ENCODE measurements at places on chromosomes 11 and 22. TPM values are rescaled to one million over a fixed set of nuclear protein-coding genes. Genes with fewer than 3 reads are reported as not detected.
A peak's percentile ranks its signal among the peaks of the same experiment; 100 is the strongest.

AGBL2 gene
- 3.6 TPM for total RNA-seq

DNA sequence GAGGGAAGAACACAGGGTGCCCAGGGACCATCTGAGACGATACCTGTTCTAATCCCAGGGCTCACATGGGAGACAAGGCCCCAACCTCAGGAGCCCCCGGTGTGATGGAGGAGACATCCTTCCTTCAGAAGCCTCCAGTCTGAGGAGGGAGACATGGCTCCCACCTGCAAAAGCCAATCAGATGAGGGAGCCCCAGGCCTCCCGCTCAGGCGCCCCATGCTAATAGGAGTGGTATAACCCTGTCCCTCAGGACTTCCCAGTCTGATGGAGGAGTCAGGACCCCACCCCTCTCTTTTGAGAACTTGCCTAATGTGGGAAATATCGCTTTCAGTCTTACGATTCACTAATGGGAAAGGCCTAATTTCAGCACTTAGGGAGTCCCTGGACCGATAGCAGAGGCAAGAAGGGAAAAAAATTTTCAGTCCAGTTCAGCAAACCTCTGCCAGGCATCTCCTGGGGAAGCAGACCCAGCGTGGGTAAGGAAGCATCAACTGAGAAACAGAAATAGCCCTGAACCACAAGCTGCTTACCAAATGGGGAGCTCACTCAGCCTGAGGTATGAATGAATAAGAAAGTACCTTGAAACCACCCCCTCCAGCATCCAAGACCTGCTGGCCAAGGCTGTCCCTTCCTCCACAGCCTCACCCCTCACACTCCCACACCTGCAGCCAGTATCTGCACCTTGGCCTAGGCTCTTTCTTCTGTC is 5.9 kb downstream of the ARRB1 start:
- H3K4me3 ChIP-seq: no peak overlapping the region
- no peaks in the 10 kb centered on the region for H3K27me3 ChIP-seq
- peak overlapping the region; percentile 68 for H3K27ac ChIP-seq
- peaks cover 71% of the 10 kb centered on the region for H3K4me1 ChIP-seq

- H3K27me3 ChIP-seq: no peaks in the 10 kb centered on the region
- DNase-seq: no peak
- no peak overlapping the region for H3K27ac ChIP-seq
Measured at GRCh38 chr11:117908109-117908895, 20.9 kb downstream of the TMPRSS13 start.

DNA sequence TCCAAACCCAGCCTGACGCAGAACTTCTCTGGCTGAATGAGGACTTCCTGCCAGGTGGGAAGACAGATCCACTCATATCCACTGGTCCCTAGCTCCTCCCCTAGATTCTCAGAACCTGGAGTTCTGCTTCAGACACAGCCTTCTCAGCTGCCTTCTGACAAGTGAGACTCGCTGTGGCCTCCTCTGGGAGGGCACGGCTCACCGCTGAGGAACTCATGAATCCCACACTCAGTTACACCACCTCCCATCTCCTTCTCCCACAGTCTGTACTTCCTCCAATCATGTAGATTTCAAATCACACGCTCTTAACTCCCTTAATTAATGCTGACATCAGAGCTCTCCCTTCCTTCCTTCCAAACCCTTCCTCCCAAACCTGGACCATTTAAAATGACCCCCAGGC is 86.4 kb upstream of the TMEM45B start:
- H3K4me1 ChIP-seq: no peaks in the 10 kb centered on the region
- H3K36me3 ChIP-seq: no peaks in the 10 kb centered on the region
- H3K4me3 ChIP-seq: no peak overlapping the region
- H3K27ac ChIP-seq: no peak overlapping the region
- DNase-seq: no peak
- H3K27me3 ChIP-seq: no peaks in the 10 kb centered on the region

- no peaks in the 10 kb centered on the region for H3K4me1 ChIP-seq
- H3K27ac ChIP-seq: no peak overlapping the region
- H3K36me3 ChIP-seq: no peaks in the 10 kb centered on the region
- no peaks in the 10 kb centered on the region for H3K27me3 ChIP-seq
- H3K4me3 ChIP-seq: no peak overlapping the region
Measured at GRCh38 chr11:103281301-103281700, 172.1 kb downstream of the DYNC2H1 start.

- peaks cover 17% of the 10 kb centered on the region for H3K4me1 ChIP-seq
- no peaks in the 10 kb centered on the region for H3K36me3 ChIP-seq
- DNase-seq: peak; percentile 84
Measured at GRCh38 chr11:65540290-65541092, 15.6 kb downstream of the SCYL1 start.

- no peak overlapping the region for H3K27ac ChIP-seq
- no peaks in the 10 kb centered on the region for H3K27me3 ChIP-seq
- DNase-seq: no peak
- H3K4me1 ChIP-seq: no peaks in the 10 kb centered on the region
- no peak overlapping the region for H3K4me3 ChIP-seq
- no peaks in the 10 kb centered on the region for H3K36me3 ChIP-seq
Measured at GRCh38 chr22:49748514-49748913, 79.2 kb downstream of the BRD1 start.

- H3K27ac ChIP-seq: no peak overlapping the region
- peaks cover 4% of the 10 kb centered on the region for H3K4me1 ChIP-seq
- no peaks in the 10 kb centered on the region for H3K27me3 ChIP-seq
- no peak overlapping the region for H3K4me3 ChIP-seq
- no peaks in the 10 kb centered on the region for H3K36me3 ChIP-seq
- no peak for DNase-seq
Measured at GRCh38 chr11:96211436-96211835, 131.6 kb downstream of the MAML2 start.
